CD4-positive, alpha-beta T cell treated with Interleukin-6 at 100 ng/mL for 8 hours (primary cell): ENCODE measurements at places on chromosomes 3 and 15.
A peak's percentile ranks its signal among the peaks of the same experiment; 100 is the strongest.

DNA sequence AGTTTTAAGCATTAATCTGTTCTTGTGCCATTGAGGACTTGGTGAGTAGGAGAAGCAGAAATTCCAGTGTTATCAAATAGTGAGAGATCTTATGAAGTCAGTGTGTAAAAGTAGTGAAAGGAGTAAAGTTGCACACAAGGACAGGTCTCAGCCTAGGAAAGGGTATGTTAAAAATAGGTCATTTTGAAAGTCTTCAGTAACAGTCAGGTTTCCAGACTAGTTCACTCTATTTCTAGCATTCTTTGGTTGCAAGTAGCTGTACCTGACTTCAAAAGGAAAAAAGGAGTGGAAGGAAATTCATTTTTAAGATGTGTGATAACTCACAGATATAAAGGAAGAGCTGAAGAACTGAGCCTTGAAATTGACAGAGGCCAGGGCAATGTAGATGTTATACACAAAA, 250.1 kb upstream of the SATB1 start:
- no peak for DNase-seq

DNA sequence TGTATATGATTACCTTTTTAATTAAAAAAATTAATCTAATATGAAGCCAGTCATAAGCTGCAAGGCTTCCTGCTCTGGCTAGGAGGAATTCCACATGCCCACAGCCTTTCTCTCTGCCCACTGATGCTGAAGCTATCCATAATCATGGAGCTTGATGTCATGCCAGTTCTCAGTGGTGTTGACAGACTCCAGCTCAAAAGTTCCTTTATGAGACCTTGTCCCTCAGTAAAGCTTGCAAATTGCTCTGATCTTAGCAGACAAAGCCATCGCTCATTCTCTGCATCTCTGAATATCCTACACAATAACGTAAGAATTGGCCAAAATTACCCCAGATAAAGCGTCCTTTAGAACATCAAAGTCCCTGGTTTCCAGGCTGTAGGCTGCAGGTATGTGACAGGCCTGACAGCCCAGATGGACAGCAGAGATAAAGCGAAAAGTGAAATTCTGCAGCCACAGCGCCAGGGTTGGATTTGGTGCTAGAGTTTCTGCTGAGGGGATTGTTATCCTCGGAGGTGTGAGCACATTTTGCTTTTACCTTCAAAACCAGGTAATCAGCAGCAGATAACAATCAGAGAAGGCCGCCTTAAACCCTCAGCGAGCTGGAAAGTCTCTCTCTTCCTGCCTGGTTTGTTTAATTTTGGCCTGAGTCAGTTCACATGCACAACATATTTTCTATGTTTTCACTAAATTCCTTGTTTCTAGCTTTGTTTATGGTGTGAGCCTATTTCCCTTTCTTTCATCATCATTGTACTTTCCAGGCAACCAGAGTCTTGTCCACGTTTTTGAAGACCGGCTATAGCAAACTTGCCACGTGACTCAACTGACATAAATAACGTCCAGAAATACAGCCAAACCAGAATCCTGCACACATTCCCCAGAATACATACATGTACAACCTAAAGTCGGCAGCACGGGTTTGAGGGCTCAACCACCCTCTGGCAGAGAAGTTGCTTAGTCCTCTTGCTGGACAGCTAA, 36.6 kb upstream of the ALDH1A3 start:
- DNase-seq = no peak

DNA sequence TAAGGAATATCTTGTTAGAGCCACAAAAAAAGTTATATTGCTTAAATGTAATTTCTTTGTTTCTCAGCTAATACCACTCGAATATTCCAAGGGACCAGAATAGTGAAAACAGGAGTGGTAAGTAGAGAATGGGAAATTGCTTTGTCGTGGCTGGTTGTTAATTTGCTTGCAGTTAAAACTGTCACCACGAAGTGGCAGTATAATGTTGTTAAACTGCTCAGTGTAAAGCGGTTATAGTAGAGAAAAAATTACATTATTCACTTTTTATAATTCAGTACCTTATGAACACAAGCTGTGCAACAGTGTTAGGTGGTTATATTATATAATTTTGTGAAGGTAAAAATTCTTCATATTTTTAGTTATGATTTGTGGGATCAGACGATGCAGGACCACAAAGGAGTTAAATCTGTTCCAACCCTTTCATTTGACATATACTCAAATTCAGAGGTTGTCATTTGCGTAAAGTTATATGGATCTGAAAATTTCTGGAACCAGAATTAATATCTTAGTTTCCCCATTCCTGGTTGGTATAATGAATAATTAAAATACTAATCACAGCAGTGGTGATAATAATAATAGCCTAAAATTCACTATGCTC, 171.8 kb downstream of the FEZF2 start:
- no peak for DNase-seq

DNA sequence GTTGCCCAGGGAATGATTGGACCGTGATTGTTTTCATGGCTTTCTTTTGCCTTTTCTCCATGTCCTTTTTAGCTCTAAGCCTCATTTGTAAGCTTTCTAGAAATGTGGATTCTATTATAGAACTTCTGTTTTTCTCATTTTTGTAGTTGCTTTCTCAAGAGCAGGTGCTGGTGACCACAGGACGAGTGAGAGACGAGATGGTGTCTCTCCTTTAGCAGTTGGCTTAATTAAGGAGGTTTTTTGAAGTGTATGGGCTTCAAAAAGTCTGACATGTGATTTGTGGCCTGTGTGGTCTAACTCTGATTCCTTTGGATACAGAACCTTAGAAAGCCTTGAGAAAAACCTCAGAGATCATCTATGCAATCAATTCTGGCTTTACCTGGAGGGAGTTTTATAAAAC, 292.8 kb downstream of the LPP start:
- no peak for DNase-seq

DNA sequence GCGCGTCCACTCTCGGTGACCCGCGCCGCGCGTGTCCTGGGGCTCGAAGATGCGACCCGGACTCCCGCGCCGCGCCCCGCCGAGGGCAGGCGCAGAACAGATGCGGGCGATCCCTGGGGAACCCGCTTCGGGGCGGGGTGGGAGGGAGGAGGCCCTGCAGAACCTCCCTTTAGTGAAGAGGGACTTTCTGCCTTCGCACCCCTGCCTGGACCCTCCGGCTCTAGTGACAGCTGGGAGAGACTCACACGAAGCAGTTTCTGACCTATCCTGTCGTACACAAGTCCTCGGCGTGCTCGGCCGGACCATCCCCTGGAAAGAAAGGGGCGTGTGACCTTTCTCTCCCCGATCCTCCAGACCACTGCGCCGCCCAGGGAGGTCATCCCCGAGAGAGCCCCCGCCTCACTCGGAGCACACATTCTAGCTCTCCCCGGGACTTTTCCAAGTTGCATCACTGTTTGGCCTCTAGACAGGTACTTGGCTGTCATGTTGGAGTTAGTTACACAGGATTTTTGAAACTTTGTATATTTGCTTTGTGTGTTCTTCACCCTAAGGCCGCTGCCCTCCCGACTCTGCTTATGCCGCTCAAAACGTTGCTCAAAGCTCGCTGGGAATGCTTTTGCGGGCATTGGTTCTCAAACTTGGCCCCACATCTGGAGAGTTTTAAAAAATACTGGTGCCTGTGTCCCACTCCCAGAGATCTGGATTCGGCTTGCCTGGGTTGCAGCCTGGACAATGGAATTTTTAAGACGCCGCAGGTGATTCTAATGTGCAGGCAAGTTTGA, 582 bp downstream of the CGNL1 start:
- DNase-seq = no peak

DNA sequence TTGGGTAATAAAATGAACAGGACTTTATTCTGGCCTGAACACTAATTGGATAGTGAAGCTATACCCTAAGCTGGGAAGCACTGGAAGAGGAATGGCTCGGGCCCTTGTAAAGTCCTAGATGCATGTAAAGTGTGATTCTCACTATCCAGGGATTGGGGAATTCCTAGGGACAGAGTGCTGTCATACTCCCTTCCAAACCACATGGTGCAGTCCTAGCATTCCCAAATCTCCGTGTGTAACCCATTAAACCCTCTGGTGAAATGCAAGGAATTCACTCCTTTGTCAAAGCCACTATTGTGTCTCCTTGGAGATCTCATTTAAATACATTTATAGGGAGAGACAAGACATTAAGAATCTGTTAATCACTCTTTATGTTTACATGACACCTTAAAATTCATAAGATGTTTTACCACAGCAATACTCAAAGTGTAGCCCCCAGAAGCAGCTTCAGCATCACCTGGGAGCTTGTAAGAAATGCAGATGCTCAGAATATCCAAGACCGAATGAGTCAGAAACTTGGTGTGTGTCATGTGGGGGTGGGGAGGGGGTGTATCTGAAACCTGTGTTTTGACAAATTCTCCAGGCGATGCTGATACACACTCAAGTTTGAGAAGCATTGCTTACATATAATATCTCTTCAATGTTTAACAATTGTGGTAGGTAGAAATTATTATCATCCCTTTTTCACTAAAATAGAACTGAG, 121.8 kb upstream of the NPHP3 start:
- no peak for DNase-seq

- no peak for DNase-seq
Observed at GRCh38 chr15:59501597-59501996, 63.6 kb downstream of the FAM81A start.

- no peak for DNase-seq
Observed at GRCh38 chr3:95352471-95352870, 1289.6 kb downstream of the NSUN3 start.

DNA sequence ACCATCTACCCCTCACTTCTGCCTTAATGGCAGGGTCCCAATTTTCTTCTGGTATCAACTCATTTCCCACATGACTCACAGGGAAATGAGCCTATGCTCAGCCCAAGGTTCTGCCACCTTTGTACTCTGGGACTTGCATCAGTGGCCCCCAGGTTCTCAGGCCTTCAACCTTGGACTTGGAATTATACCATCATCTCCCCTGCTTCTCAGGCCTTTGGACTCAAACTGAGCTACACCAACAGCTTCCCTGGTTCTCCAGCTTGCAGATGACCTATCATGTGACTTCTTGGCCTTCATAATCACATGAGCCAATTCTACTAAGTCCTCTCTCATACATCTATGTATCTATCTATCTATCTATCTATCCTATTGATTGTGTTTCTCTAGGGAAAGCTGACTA, 149.5 kb downstream of the PLCH1 start:
- DNase-seq = no peak

GRCh38 chr3:151290673-151291072, 12.3 kb upstream of the P2RY14 start:
- no peak for DNase-seq

GRCh38 chr15:70387081-70387480, 289.4 kb upstream of the TLE3 start:
- DNase-seq = no peak

DNA sequence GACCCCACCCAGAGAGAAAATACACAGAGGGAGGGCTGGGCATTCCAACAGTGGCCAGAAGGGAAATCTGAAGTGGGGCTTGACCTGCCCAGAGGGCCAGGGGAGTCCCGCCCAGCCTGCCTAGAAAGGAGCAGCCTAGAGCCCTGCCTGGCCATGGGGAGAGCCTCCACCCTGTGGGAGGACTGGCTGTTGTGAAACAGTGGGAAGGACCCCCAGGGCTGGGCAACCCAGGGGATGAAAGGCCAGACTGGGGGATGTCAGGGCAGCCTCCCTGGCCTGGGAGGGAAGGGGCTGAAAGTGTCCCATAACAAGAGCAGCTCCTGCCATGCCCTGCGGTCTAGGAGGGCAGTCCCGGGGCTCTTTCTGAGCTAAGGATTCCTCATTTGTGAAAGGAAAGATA, 69.0 kb downstream of the SLC12A8 start:
- DNase-seq = no peak

GRCh38 chr3:123881771-123882170, 2.4 kb downstream of the MYLK start:
- no peak for DNase-seq

DNA sequence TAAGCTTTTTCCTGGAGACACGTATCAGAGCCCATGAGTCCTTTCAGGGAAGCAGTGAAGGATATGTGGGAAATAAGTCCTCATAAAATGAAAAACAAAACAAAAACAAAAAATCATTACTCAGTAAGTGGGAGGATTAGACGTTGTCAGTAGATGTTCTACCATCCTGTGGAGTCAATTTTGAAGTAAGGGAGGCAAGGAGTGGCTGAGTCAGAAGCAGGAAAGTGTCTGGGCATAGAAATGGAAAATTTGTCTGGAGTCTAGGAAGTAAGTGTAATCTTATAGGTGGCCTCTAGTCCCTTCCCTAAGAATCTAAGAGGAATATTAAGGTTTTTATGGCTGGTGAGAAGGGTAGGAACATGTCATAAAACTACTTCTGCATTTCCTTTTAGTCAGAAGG, 339.8 kb upstream of the SEMA6D start:
- DNase-seq = no peak

GRCh38 chr15:63466378-63467192, 37.8 kb upstream of the USP3 start:
- peak; percentile 80 for DNase-seq

GRCh38 chr3:18301781-18302180, 123.4 kb downstream of the SATB1 start:
- no peak for DNase-seq

GRCh38 chr3:49709852-49710251, 9.6 kb downstream of the AMIGO3 start:
- no peak for DNase-seq

GRCh38 chr3:194382196-194382891, 12.8 kb upstream of the LRRC15 start:
- no peak for DNase-seq

DNA sequence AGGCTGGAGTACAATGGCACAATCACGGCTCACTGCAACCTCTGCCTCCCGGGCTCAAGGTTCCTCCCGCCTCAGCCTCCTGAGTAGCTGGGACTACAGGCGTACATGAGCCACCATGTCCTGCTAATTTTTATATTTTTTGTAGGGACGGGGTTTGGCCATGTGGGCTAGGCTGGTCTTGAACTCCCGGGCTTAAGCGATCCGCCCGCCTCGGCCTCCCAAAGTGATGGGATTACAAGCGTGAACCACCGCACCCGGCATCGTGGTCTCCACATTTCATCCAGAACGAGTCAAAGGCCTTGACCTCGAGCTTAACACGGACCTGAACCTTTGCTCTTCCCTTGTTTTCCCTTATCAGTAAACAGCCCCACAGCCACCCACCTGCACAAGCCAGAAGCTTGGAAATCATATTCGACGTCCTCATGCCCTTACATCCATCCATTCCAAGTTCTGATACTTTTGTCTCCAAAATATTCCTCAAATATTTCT, 1.4 kb upstream of the PTPN23 start:
- DNase-seq = no peak

- no peak for DNase-seq
Observed at GRCh38 chr15:63019511-63020109, 22.9 kb upstream of the TPM1 start.

DNA sequence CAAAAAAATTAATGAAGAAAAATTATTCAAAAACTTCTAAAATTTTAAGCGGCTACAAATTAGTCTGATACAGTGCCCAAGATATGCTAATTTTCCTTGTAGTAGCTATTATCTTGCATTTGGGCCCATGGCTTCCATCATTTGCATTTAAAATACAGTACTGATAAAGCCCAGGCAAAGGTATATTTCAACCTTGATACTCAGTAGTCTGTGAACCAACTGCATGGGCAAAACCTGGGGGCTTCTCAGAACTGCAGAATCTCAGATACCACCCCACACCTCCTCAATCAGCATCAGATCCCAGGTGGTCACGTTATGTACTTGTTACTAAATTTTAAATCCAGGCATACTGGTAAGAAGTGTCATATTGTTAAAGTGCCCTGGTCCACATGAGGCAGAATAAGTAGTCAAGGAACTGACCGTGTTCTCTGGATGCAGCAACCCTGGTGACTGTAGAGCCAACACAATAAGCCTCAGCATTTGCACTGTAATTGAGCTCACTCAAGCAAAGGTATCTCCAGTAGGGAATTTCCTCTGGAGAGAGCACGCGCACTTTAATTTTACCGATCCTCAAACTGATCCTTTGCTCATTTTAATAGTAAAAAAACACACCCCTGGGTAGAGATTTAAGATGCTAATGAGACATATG, 31.9 kb downstream of the ZNF385D start:
- DNase-seq = no peak
